NCI-H748 treated with DMSO at 0.1 percent for 48 hours (cell line): ENCODE measurements at places on chromosomes 12 and 14.

DNA sequence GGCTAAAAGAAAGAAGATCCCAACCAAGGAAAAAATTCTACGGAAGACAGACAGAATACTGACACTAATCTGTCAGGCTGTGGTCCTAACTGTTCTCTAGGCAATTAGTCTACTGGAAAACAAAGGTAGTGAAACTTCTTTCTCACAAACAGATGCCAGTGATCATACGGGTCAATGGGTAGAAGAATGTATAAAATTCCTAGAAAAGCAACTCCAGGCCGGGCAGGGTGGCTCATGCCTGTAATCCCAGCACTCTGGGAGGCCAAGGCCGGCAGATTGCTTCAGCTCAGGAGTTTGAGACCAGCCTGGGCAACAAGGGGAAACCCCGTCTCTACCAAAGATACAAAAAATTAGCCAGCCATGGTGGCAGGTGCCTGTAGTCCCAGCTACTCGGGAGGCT is 64.8 kb downstream of the HECTD4 start:
- DNase-seq, result no peak

DNA sequence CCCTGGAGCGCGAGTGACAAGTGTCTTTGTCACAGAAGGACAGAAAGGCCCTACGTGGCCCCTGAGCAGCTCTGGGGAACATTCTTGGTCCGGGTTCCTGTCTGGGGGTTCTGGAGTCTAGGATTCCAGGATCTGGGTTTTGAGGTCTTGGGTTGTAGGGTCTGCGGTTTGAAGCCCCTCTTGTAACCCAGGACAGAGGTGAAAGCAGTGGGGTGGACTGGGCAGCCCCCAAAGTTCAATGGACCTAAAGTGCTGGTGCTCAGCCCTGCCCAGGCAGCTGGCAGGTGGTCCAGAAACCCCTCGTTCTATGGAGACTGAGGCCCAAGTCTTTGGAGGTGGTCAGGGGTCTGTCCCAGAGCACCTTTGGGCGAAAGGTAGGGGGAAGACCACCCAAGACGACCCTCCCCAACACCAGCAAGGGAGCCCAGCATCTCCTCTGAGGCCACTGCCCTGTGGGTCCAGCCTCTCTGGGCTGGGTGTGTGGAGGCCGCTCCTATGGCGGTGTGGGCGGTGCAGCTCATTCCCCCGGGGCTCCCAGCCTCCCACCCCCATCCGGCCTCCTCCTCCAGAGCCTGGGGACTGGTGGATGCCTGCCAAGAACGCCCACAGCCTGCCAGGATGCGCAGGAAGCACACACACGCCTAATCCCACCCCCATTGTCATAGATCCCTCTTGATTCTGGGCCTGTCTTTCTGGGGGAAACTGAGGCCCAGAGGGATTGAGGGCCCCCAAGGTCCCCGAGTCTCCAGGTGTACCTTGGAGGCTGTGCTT is 30.2 kb upstream of the ANKRD9 start:
- no peak for DNase-seq

DNA sequence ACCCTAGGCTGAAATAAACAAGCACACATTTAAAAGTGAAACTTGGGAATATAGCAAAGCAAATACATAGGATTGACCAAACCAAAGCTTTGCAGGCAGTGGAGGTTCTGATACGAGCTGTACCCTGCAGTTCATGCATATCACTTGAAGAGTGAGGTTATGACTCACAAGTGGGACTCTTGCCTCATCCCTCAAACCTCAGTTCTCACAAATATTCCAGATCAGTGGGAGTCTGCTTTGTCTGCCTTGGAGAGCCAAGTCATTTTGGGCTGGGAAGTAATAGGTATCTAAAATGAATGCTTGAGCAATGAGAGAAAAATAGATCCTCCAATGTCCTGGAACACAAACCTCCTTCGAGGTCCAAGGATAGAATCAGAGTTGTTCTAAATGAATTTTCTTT is 116.4 kb downstream of the LRIG3 start:
- DNase-seq, result no peak

GRCh38 chr14:50047274-50047676 is 69.1 kb downstream of the VCPKMT start:
- no peak for DNase-seq

GRCh38 chr12:129871991-129872972 is 31.5 kb downstream of the TMEM132D start:
- peak; percentile 88 for DNase-seq

- no peak for DNase-seq
Measured at GRCh38 chr12:130097342-130097741, 64.9 kb upstream of the FZD10 start.

GRCh38 chr12:95544756-95545155 is 6.5 kb downstream of the USP44 start:
- no peak for DNase-seq
